Natural killer cell (primary cell): ENCODE measurements at places on chromosomes 12 and 14. TPM values are rescaled to one million over a fixed set of nuclear protein-coding genes. Genes with fewer than 3 reads are reported as not detected.

- no peaks in the 10 kb centered on the region for H3K4me1 ChIP-seq
- H3K27ac ChIP-seq: no peak overlapping the region
- DNase-seq: no peak
These were observed 25.7 kb downstream of the SPTSSA start for GRCh38 chr14:34436118-34436905.

DNA sequence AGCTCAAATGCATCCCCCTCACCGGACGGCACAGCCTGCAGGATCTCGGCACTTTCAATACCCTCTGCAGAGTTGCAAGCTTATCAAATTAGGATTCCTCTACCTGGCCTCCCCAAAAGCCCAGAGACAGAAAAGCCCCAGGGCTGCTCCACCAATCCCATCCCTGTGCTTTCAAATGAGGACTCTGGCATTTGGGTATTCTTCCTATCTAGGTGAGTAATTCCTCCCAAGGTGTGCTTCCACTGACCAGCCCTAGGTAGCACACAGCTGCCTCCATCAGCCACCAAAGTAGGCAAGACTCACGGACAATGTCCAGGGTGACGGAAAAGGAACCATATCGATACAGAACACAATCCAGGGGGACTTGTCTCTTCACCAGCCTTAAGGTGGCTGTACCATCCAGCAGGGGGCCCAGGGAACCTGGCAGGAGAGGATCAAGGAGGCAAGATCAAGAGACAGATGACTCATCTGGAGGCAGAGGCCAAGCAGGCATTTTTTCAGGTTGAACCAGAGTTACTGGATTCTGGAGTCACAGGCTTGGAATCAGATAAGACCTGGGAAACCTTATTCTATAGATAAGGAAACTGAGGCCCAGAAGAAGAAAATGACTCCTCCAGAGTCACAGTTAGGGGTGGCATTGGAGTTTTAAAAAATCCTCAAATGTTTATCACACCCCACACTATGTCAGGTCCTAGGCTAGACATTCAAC is 9.9 kb downstream of the PMEL start:
- no peaks in the 10 kb centered on the region for H3K4me1 ChIP-seq
- no peak overlapping the region for H3K27ac ChIP-seq
- H3K27me3 ChIP-seq: no peaks in the 10 kb centered on the region
- peaks cover 30% of the 10 kb centered on the region for H3K36me3 ChIP-seq

OASL gene
- 7.5 TPM for total RNA-seq

DNA sequence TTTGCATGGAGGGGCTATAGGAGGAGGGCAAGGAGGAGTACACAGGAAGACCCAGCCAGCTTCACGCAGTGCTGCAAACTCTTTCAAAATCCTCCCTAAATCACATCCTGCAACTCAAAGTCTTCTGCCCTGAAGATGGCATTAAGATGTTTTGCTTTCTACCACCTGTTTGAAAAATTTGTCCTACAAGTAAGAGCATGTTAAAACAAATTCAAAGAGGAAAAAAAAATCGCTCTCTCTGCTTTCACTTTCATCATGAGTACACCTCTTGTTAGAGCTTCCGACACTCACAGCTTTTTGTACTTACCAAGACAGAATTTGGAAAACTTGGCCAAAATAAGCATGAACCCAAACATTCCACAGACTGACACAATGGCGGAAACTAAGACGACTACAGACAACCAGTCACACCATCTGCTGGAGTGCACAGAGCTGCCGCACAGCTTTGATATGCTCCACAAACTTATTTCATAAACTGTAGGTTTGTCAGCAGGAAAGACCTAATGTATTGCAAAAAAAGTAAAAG is 21.3 kb downstream of the GCH1 start:
- DNase-seq: peak; percentile 62
- H3K36me3 ChIP-seq: no peaks in the 10 kb centered on the region
- H3K27ac ChIP-seq: peak overlapping the region; percentile 81
- H3K4me3 ChIP-seq: peak overlapping the region; percentile 33

PLEK2 gene
- total RNA-seq: not detected

DNA sequence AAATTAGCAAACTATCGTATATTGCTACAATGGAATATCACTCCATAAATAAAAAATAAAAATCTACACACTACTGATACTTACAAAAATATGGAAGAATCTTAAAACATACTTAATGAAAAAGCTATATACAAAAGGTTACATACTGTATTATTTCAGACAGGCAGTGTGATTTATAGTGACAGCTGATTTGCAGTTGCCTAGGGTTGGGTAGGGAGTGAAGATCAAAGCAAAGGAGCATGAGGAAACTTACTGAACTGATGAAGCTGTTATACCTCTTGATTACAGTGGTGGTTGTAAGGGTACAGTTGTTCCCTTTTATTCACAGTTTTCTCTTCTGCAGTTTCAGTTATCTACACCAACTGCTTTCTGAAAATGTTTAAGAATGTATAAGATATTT is 62.6 kb downstream of the FSCB start:
- no peaks in the 10 kb centered on the region for H3K36me3 ChIP-seq
- no peaks in the 10 kb centered on the region for H3K4me1 ChIP-seq
- no peak overlapping the region for H3K4me3 ChIP-seq
- no peaks in the 10 kb centered on the region for H3K27me3 ChIP-seq
- DNase-seq: no peak

OR6C75 gene
- total RNA-seq: not detected

GNB3 gene
- not detected for total RNA-seq

- no peaks in the 10 kb centered on the region for H3K36me3 ChIP-seq
- DNase-seq: no peak
- H3K4me1 ChIP-seq: no peaks in the 10 kb centered on the region
- H3K4me3 ChIP-seq: no peak overlapping the region
These were observed 31.3 kb downstream of the SERPINA11 start for GRCh38 chr14:94421316-94421715.

NINJ2 gene
- 3.1 TPM for total RNA-seq

- no peak overlapping the region for H3K4me3 ChIP-seq
- DNase-seq: no peak
- H3K36me3 ChIP-seq: no peaks in the 10 kb centered on the region
- no peak overlapping the region for H3K27ac ChIP-seq
- no peaks in the 10 kb centered on the region for H3K27me3 ChIP-seq
These were observed 11.8 kb upstream of the PLEKHG3 start for GRCh38 chr14:64692189-64692985.

GRCh38 chr14:20578325-20578724 is 9.5 kb downstream of the RNASE11 start:
- H3K36me3 ChIP-seq: no peaks in the 10 kb centered on the region
- no peak overlapping the region for H3K4me3 ChIP-seq
- H3K27me3 ChIP-seq: no peaks in the 10 kb centered on the region
- H3K4me1 ChIP-seq: no peaks in the 10 kb centered on the region
- no peak overlapping the region for H3K27ac ChIP-seq
- DNase-seq: no peak

DNA sequence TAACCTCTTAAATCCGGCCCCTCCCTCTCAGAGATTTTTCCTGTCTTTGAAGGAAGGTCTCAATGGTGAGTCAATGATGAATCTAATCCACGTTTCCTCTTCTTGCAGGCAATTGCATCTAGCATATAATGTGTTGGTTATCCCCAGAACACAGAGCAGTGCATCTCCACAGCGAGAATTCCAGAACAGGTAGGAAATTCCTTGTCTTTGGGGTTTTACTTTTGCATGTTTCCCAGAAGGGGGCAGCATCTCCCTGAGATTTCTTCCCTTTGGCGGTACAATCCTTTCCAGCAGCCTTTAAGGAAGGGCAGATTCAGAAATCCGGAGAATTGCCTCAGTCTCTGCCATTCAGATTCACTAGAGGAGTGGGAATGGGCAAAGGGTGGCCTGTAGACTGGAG is 128.0 kb downstream of the KCNA5 start:
- H3K36me3 ChIP-seq: no peaks in the 10 kb centered on the region
- no peaks in the 10 kb centered on the region for H3K4me1 ChIP-seq
- H3K27me3 ChIP-seq: no peaks in the 10 kb centered on the region
- H3K4me3 ChIP-seq: no peak overlapping the region

DNA sequence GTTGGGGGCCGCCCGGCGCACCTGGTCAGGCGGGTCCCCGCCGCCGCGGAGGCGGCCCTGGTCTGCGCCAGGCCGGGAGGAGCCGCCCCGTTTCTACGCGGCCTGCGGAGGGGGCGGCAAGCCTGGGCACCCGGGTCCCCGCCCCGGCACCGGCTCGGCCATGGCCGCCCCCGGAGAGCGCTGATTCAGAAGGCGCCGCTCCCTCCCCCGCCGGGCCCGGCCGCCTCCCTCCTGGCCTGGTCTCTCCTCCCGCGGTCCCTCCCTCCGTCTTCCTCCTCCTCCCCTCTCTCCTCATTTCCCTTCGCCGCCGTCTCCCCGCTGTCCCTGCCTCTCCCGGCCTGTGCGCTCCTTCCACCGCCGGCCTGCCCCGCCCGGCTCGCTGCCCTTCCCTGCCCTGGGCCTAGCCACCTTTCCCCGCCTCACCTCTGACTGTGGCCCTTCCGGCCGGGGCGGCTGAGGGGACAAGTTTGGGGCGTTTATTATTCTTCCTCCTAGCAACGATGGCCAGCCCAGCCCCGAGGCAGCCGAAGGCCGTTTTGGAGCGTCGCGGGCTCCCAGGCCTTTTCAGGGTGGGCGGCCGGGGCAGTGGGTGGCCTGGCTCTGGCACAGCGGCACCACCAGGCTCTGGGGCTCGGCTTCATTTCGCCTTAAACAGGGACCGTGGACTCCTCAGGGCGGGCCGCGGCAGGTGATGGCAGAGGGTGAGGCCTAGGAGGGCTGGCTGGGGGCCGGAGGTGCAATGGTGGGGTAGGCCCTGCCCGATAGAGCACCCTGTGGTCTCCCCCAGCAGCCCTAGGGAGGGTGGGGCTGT is 768 bp downstream of the CEP170B start:
- H3K36me3 ChIP-seq: no peaks in the 10 kb centered on the region
- no peak overlapping the region for H3K27ac ChIP-seq
- peaks cover 15% of the 10 kb centered on the region for H3K27me3 ChIP-seq
- DNase-seq: no peak
- H3K4me3 ChIP-seq: no peak overlapping the region

GRCh38 chr12:101733166-101733565 is 6.1 kb downstream of the SYCP3 start:
- DNase-seq: no peak
- peaks cover 25% of the 10 kb centered on the region for H3K36me3 ChIP-seq
- H3K4me1 ChIP-seq: no peaks in the 10 kb centered on the region
- no peaks in the 10 kb centered on the region for H3K27me3 ChIP-seq
- no peak overlapping the region for H3K4me3 ChIP-seq

IL26 gene
- total RNA-seq: not detected

PRB4 gene
- not detected for total RNA-seq

CCDC184 gene
- total RNA-seq: 3.0 TPM

DNA sequence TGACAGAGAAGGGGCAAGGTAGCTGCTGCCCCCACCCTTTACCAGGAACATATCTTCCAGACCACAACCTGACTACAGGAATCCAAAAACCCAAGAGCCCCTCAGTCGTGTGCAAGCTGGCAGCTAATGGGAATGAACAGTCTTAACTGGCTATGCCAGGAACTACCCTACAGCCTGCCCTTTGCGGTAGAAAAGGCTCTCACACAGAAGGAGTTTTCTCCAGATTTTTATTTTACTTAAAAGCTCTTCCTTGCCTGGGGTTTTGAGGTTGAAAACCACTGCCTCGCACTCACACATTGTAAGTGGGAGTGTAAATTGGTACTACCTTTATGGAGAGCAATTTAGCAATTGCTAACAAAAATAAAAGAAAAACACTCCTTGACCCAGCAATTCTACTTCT is 28.3 kb downstream of the PITPNM2 start:
- peaks cover 40% of the 10 kb centered on the region for H3K4me1 ChIP-seq
- H3K27me3 ChIP-seq: no peaks in the 10 kb centered on the region
- no peak overlapping the region for H3K4me3 ChIP-seq
- H3K27ac ChIP-seq: no peak overlapping the region
- H3K36me3 ChIP-seq: no peaks in the 10 kb centered on the region

WIF1 gene
- total RNA-seq: not detected

DNA sequence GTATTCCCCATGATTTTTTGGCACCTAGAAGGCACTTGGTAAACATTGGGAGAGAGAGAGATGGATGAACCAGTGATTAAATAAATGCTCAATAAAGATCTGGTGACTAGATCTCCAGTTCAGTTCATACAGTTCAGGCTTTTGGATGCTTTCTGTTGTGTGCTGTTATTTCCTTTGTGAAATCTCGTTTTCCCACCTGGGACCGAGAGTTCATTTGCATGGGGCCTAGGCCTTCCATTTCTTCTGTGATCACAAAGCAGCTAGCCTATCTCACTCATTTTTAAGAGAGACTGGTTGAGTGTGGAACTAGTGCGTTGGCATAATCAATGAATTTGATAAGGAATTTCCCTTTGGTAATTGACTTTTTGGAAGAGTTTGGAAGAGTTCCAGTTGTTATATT is 104.0 kb downstream of the VRK1 start:
- no peak overlapping the region for H3K4me3 ChIP-seq
- H3K27ac ChIP-seq: no peak overlapping the region
- H3K36me3 ChIP-seq: no peaks in the 10 kb centered on the region
- H3K4me1 ChIP-seq: no peaks in the 10 kb centered on the region

GRCh38 chr14:77848031-77848430 is 48.1 kb downstream of the ADCK1 start:
- H3K4me1 ChIP-seq: no peaks in the 10 kb centered on the region
- no peak overlapping the region for H3K27ac ChIP-seq
- H3K27me3 ChIP-seq: no peaks in the 10 kb centered on the region
- DNase-seq: no peak

KRT6C gene
- not detected for total RNA-seq

DNA sequence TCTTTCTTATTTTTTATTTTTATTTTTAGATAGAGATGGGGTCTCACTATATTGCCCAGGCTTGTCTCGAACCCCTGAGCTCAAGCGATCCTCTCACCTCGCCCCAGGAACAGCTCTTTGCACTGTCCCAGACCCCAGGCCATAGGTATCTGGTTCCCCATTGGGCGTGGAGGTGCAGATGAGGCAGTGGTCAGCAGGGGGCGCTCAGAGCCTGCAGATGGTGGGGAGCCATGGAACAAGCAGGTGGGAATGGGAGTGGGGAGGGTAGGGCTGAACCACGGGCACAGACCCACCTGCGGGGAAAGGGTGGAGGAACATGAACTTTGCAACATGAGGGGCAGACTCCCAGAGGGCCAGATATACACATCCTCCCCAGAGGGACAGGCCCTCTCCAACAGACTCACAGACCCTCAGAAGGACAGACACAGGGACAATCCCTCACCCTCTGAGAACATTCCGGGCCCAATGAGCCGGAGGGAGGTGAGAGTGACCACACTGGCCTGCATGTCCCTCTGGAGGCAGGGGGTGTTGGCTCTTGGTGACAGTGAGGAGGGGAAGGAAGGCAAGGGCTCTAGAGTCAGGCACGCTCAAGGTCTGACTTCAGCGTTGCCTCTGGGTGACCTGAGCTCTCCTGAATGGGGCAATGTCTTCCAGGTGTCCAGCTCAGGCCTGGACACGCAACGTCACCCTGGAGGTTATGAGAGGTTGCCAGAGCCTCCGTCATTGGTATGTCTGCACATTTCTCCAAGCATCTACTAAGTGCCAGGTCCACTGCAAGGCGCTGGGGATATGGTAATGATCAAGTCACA is 34.9 kb downstream of the KRT80 start:
- H3K27ac ChIP-seq: no peak overlapping the region
- H3K4me1 ChIP-seq: peaks cover 19% of the 10 kb centered on the region
- H3K27me3 ChIP-seq: peaks cover 3% of the 10 kb centered on the region
- DNase-seq: peak; percentile 67

- H3K36me3 ChIP-seq: peaks cover 4% of the 10 kb centered on the region
- DNase-seq: no peak
- peaks cover 78% of the 10 kb centered on the region for H3K4me1 ChIP-seq
- peak overlapping the region; percentile 81 for H3K27ac ChIP-seq
- H3K4me3 ChIP-seq: no peak overlapping the region
- no peaks in the 10 kb centered on the region for H3K27me3 ChIP-seq
These were observed 24.9 kb downstream of the RIN3 start for GRCh38 chr14:92538412-92538985.
